Activated CD4-positive, alpha-beta memory T cell treated with anti-CD3 and anti-CD28 coated beads, Interleukin-2, amount 10 ng/mL, durations not matched to agents 7 days and 5 days (primary cell): ENCODE measurements at places on chromosomes 7 and 10. TPM values are rescaled to one million over a fixed set of nuclear protein-coding genes. Genes with fewer than 3 reads are reported as not detected.

DNA sequence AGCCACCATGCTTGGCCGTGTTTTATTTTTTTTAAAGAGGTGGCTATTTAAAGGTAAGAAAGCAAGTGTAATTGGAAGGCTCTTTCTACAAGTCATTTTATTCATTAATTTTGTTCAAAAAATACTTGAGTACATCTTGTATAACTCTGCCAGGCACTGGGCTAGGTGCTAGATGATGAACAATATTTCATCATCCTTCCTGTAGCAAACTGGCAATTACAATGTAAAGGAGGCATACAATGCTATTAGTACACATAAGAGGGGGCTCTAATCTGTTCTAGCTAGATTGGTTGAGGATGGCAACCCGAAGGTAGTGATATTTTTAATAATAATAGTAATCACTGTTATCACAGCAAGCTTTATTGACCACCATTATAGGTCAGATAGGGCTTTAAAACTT is 215.5 kb upstream of the KLF14 start:
- DNase-seq = no peak

Gene ABCB1
- 8.1 TPM for total RNA-seq

- no peak for DNase-seq
These were observed 105.7 kb upstream of the PPIF start for GRCh38 chr10:79241629-79241989.

DNA sequence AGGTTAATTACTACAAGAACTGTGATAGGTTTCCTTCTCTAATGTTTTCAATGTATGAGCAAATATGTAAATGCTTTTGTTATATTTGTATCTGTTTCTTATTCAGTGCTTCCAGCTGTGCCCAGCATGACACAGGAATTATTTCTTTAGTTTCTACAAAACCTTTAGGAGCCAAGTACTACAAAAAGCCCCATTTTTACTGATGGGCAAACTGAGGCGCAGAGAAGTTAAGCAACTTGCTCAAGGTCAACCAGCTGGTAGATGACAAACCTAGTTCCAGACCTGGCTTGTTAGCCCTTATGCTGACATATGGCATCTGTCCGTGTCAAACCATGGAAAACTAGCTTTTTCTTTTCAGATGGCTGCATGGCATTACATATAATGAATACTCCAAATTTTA is 134.6 kb downstream of the JAZF1 start:
- DNase-seq = no peak

Gene TBX20
- total RNA-seq = 0.45 TPM

Gene CCDC172
- not detected for total RNA-seq

DNA sequence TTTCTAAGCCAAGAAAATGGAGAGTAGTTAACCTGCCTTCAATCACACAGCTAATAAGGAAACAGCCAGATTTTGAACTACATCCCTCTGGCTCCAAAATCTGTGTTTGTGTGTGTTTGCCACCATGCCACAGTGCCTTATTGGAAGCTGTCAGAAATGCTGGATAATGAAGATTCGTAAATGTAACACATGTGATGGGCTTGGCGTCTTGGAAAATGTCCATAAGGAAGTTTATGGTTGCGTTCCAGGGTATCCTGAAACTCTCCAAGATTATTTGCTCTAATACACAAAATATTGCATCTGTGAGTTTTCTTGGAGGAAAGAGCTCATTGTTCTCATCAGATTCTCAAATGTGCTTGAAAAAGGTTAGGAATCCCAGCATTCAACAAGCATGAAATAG is 22.7 kb downstream of the MYOF start:
- DNase-seq = no peak

DNA sequence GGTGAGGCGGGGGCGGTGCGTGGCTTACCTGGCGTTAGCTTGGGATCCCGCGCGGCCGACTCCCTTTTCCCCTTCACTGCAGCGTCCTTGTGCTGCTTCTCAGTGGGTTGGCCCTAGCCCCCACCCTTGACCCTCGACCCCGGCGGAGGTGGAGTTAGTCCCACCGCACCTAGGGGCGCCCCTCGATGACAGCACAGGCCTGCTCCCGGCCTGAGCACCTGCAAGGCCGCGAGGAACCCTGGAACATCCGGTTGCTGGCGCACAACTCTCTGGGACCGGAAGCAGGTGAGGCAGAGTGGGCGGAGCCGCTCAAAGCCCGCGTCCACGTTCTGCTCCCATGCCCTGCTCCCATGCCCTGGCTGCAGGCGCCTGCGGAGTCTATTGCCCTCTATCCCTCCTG is 266.9 kb downstream of the USP6NL start:
- peak; percentile 34 for DNase-seq

Gene TBC1D12
- total RNA-seq = 0.30 TPM

DNA sequence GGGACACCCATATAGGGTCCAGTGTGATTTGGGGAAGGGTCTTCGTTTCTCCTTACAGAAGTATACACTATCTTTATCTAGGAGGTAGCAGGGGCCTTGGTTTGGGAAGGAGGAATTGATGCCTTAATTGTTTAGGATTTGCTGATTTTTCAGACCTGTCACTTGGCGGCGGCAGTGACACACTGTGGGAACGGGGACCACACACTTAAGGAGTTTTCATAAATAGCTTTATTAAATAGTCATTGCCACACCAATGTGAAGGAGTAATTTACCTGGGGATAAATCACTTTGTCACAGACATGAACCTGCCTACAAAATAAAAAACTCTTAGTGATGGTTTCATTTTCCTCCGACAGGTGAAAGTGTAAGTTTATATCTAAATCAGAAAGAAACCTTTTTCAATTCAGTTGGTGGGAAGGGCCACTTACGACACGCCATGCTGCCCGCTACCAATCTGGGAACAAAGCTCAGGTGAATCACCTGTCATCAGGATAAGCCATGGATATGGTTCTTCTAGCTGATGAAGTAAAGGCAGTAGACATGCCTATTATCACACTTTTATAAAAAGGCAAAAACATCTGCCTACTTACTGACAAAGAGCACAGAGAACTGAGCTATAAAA is 12.3 kb upstream of the ENO4 start:
- DNase-seq = no peak

- DNase-seq = no peak
These were observed 28.1 kb downstream of the XPNPEP1 start for GRCh38 chr10:109895095-109895818.

DNA sequence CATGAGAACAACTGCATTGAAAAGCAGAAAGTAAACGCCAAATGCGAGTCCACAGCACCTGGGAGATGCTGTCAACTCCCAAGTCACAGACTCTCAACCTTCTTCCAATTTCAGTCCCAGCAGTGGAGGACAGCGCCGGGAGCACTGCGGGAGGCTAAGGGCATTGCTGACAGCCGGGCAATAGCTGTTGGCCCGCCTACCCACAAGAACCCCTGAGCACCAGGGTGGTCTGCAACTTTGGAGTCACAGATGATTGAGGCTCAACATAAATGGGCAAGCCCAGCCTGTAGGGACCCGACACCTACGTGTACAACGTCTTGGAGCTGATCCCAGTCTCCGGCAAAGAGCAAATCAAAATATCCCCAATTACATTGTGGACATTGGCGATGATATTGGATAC is 262.9 kb downstream of the TCERG1L start:
- DNase-seq = no peak

DNA sequence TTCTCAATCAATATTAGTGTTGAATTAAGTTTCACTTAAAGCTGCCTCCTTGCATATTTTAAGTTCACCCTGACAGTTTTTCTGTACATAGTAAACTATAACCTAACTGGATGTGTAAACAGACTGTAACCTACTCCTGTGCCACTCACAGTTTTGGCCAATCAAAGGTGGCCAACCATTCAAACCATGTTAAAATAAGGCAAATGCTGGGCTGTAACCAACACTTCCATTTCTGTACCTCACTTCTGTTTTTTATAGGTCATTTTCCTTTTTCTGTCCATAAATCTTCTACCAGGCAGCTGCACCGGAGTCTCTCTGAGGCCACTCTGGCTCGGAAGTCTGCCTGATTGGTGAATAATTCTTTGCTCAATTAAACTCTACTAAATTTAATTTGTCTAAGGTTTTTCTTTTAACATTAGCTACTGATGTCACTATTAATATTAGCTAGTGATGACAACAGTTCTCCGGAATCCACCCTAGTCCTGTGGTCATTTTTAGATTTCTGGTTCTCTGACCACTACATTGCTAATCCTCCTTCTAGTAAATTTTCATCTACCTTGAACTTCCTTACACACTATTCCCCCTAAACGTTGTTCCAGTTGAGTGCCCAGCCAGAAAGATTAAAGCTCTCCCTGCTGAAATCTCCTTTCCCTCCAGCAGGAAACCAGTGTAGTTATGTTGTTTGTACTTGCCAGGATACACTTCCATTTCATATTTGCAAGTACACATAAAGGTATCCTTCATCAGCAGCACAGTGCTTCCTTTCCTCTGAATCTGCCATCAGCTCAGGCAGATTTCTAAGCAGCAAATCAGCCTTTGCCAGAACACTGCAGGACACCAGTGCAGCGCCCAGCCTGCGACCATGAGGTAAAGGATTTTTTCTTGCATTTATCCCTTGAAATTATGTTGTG is 18.6 kb upstream of the IFIT2 start:
- DNase-seq = no peak

GRCh38 chr10:121288864-121289661 is 309.2 kb downstream of the FGFR2 start:
- no peak for DNase-seq

DNA sequence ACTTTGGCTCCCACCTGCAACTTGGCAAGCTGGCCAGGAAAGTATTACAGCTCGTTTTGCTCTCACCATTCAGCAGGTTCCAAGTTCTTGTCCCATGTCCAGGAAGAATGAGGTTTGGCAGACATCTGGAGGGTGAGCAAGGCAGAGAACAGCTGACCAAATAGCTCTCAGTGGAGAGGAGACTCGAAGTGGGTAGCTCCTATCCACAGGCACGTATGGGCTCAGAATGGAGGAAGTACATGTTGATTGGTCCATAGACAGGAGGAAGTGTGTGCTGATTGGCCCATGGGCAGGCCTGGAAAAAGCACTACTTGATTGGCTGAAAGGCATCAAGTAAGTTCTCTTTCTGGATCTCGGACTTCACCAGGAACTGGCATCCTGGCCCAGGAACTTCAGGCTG is 3.0 kb upstream of the NCAPG2 start:
- DNase-seq = no peak

GRCh38 chr7:45256309-45256708 is 98.7 kb downstream of the RAMP3 start:
- DNase-seq = no peak

- DNase-seq = peak; percentile 27
These were observed 32.8 kb downstream of the TMEM130 start for GRCh38 chr7:98836811-98837629.

GRCh38 chr7:158695726-158696452 is 8.7 kb downstream of the NCAPG2 start:
- peak; percentile 48 for DNase-seq

GRCh38 chr7:116966601-116967000 is 13.3 kb downstream of the ST7 start:
- no peak for DNase-seq

DNA sequence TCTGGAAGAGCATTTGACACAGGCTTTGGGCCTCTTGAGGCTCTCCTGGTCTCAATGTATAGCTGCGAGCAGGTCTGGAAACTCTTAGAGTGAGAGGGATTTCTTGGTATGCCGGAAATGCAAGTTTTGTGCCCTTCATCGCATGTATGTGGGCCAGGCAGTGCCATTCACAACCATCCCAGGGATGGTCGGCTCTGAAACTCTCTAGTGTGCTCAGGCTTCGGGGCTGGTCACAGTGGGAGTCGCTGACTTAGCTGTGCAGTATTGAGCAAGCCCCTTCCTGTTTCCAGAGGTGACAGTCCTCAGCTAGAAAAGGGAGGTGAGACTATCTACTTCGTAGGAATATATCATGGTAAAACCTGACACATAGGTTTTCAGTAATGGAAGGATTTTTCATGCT is 2.0 kb upstream of the AOAH start:
- DNase-seq = no peak

DNA sequence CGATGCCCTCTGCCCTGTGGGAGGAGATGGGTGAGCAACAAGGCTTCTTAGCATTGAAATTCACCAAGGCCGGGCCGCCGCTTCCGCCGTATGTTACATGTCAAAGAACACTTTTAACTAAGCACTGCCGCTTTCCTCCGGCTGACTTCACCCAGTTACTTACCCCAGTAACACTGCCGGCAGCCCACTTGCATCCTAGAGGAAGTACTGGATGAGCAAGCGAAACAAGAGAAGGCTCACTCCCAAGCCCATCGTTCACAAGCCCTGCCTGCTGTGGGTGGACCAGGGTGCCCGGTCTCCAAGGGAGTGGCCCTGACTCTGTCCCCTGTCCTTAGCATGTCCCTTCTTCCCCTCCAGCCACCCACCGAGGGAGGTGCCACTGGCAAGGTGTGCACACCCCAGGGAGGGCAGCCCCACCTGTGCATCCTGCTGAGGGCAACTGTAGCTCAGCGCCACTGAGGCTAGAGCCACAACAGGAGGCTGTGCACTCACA is 73.1 kb upstream of the EBF3 start:
- no peak for DNase-seq

Gene NEURL1
- 0.98 TPM for total RNA-seq

- DNase-seq = no peak
These were observed 35.8 kb upstream of the GALNTL5 start for GRCh38 chr7:151920488-151920887.

DNA sequence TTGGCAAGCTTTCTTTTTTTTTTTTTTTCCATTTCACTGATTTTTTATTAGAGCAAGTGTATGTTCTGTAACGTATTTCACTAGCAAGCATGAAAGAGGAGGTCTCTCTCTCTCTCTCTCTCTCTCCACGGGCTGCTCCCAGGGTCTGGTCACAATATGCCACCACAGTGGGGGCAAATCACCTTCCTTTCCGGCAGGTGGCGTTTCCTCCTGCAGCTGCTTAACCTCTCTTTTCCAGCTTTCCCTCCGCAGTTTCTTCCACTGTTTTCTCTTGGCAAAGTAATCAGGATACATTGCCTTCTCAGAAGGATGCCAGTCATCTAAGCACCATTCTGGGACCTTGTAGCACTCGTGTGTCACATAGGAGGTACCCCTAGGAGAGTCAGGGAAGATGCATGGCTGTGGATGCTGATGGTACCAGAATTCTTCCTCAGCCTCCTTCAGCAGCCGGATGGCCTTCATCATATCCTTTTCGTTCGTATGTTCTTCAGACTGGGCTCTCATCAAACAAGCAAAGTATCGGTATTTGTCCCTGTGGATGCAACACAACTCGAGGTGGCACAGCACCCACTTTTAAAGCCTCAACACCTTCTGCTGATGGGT is 197.3 kb upstream of the PODXL start:
- no peak for DNase-seq

- DNase-seq = no peak
These were observed 11.1 kb upstream of the ARID5B start for GRCh38 chr10:61890430-61890829.

DNA sequence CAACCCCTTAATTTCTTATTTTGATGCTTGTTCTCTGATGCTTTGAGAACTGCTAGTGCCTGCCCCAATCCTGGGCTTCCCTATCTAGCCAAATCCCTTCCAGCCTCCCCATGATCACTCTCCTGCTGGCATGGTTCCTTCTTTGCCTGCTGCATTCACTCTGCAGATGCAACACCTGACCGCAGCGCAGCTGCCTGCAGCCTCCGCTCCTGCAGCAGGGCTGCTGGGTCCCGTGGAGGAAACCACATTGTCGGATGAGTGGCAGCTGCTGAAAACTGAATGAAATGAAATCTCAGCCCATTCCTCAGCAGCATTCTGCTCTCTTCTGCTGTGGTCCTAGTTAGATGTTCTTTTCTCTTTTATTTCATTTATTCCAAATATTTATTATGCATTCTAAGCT is 320.3 kb downstream of the CCDC3 start:
- no peak for DNase-seq

Gene HTR5A
- not detected for total RNA-seq

GRCh38 chr7:108004220-108005142 is 1.5 kb upstream of the LAMB1 start:
- no peak for DNase-seq

GRCh38 chr10:173741-174140 is 38.5 kb downstream of the ZMYND11 start:
- no peak for DNase-seq

Gene ANKMY2
- total RNA-seq = 12.3 TPM

Gene NKX2-3
- total RNA-seq = not detected

Gene IL2RA
- 437 TPM for total RNA-seq
